Bronchus fibroblast of lung (primary cell): ENCODE measurements at places on chromosomes 5 and 9. TPM values are rescaled to one million over a fixed set of nuclear protein-coding genes. Genes with fewer than 3 reads are reported as not detected.

Gene FAXDC2
- total RNA-seq, result 3.1 and 4.7 TPM in 2 replicates

Gene SLC28A3
- 0.15 and 0.17 TPM in 2 replicates for total RNA-seq

Gene FAM221B
- total RNA-seq, result not detected in 2 replicates

Gene KCTD16
- total RNA-seq, result 0.15 and 0.17 TPM in 2 replicates

Gene PAPPA
- total RNA-seq, result 11.1 and 11.3 TPM in 2 replicates

Gene TERT
- not detected in 2 replicates for total RNA-seq

Gene WNK2
- under 0.01 TPM in 1 of 2 replicates, not detected in the other for total RNA-seq

Gene HIGD2A
- 116 and 141 TPM in 2 replicates for total RNA-seq

Gene PLAC8L1
- total RNA-seq, result not detected in 2 replicates

Gene ZNF483
- 0.17 and 0.59 TPM in 2 replicates for total RNA-seq

Gene UGT3A2
- total RNA-seq, result not detected in 2 replicates

Gene RAB14
- 11.3 and 12.9 TPM in 2 replicates for total RNA-seq

Gene TRIM7
- 5.5 and 7.6 TPM in 2 replicates for total RNA-seq

Gene CHMP5
- 52.2 and 66.9 TPM in 2 replicates for total RNA-seq

Gene LRRC19
- total RNA-seq, result not detected in 2 replicates

Gene FOXD4L5
- total RNA-seq, result not detected in 2 replicates

Gene SPRY4
- 8.9 and 10.1 TPM in 2 replicates for total RNA-seq

Gene TEX48
- total RNA-seq, result not detected in 2 replicates

Gene CDK9
- total RNA-seq, result 17.8 and 23.2 TPM in 2 replicates

Gene HMMR
- 40.6 and 55.0 TPM in 2 replicates for total RNA-seq

Gene PPP3R2
- total RNA-seq, result not detected in 2 replicates

Gene PCDHA11
- total RNA-seq, result not detected in 2 replicates

Gene C9orf43
- total RNA-seq, result 0.45 TPM in 1 of 2 replicates, not detected in the other

Gene RNF208
- 0.50 and 1.2 TPM in 2 replicates for total RNA-seq

Gene GFI1B
- under 0.01 TPM in 1 of 2 replicates, not detected in the other for total RNA-seq

Gene ADGRD2
- not detected in 2 replicates for total RNA-seq

Gene FRMPD1
- not detected in 2 replicates for total RNA-seq

Gene CCNO
- total RNA-seq, result 0.15 TPM in 1 of 2 replicates, not detected in the other

Gene PRRX2
- 14.3 and 14.9 TPM in 2 replicates for total RNA-seq

Gene SLC1A3
- 2.2 and 2.7 TPM in 2 replicates for total RNA-seq

Gene F12
- total RNA-seq, result 0.74 and 1.0 TPM in 2 replicates

Gene CER1
- not detected in 2 replicates for total RNA-seq

Gene GEMIN5
- total RNA-seq, result 15.5 and 16.1 TPM in 2 replicates

Gene MYOT
- not detected in 2 replicates for total RNA-seq

Gene TMEM267
- 4.2 and 5.6 TPM in 2 replicates for total RNA-seq

Gene SLC23A1
- total RNA-seq, result not detected in 2 replicates

Gene SLCO6A1
- not detected in 2 replicates for total RNA-seq

Gene CDH18
- total RNA-seq, result 0.34 and 1.5 TPM in 2 replicates

Gene COL5A1
- 74.3 and 74.5 TPM in 2 replicates for total RNA-seq

Gene STPG3
- not detected in 2 replicates for total RNA-seq

Gene ARID3C
- total RNA-seq, result not detected in 2 replicates

Gene WDR31
- total RNA-seq, result 0.67 and 0.74 TPM in 2 replicates

Gene ARPC5L
- total RNA-seq, result 27.9 and 33.6 TPM in 2 replicates

Gene PDGFRB
- 84.2 and 84.7 TPM in 2 replicates for total RNA-seq

Gene IRX2
- 1.8 and 2.2 TPM in 2 replicates for total RNA-seq

Gene MPDZ
- total RNA-seq, result 13.1 and 14.5 TPM in 2 replicates

Gene HTR1A
- not detected in 2 replicates for total RNA-seq

Gene C1QTNF2
- total RNA-seq, result 0.34 and 0.74 TPM in 2 replicates

Gene RASA1
- 26.8 and 30.9 TPM in 2 replicates for total RNA-seq

Gene COQ4
- total RNA-seq, result 48.3 and 53.5 TPM in 2 replicates

Gene ABL1
- 47.0 and 47.2 TPM in 2 replicates for total RNA-seq

Gene IFNA2
- total RNA-seq, result not detected in 2 replicates
